ENCODE measurements at places on chromosomes 2 and 18.

DNA sequence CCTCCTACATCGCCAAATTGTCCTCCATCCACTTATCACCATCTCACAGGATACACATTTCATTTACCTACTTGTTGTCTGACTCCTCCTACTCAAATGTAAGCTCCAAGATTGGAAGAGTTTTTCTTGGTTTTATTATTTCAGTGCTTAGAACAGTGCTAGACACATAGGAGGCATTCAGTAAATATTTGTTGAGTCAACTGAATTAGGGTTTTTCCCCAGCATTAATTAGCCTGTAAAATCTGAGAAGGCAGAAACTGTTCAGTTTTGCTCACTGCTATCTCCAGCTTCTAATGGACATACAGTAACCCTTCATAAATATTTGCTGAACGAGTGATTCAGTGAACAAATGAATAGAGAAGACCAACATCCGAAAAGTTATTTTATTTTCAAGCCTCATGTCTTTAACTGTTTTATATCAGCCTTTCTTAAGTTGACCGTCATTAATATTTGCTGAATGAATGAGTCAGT lies 800 bp downstream of the TTC21B start:
- no peak for DNase-seq

GRCh38 chr2:198775737-198776136 lies 682.0 kb downstream of the SATB2 start:
- DNase-seq = no peak

DNA sequence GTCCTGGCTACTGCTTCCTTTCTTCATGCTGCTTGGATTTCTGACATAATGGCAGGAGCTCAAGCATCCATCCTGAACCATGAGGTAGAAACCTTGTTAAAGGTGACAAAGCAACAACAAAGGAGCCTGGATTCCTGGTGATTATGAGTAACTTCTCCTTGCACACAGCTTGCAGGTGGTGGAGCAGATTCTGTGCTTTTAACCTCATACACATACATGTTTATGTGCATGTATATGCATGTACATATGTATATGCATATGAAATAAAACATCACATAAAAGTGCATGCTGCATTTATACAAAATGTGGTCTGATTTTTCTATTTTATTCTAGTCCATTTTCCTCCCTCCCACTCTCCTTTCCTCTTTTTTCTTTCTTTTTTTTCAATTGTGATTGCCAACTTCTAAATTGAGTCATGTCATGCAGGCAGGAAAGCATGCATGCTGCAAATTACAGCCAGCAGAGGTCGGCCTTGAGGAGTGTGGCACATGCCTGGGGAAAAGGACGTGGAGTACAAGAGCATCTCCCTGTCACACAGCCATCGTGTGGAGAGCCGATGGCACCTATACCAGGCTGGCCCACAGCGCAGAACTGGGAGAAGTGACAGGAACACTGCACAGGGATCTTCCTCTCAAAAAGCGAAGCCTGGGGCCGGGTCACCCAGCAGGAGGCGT lies 17.9 kb downstream of the LCT start:
- DNase-seq = no peak

GRCh38 chr2:8229546-8229986 lies 452.3 kb upstream of the ID2 start:
- peak; percentile 11 for DNase-seq

GRCh38 chr2:10879624-10880585 lies 31.8 kb upstream of the KCNF1 start:
- no peak for DNase-seq

DNA sequence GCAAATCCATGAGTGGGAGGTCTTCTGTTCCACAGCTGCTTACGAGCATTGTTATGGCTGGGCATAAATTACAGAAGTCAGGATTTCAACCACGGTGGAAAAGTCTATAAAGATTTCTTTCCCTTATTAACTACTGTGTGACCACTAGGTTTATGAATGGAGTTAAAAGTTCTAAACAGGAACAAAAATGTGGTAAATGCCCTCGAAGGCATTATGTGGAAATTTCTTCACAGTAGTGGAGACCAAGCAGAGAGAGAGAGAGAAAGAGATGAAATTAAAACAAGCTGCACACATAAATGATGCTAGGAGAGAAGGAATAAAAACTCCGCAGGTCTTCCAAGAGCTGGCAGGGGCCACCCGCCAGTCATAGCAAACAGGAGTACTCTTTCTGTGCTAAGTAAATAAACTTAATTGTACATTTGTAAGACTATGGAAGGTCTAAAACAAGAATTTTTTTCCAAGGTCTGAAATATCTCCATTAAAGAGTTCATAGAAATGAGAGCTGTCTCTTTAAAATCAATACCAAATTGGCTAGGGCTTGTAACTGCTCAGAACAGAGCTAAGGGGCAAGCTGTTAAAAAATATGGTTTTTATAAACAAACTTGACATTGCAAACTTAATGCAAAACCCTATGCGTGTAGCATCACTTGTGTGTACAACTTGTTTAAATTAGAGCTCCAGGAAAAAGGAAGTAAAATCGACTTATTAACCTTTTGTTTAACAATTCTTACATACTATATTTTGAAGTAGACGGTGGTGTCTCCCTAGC lies 438.2 kb downstream of the MEIS1 start:
- no peak for DNase-seq

DNA sequence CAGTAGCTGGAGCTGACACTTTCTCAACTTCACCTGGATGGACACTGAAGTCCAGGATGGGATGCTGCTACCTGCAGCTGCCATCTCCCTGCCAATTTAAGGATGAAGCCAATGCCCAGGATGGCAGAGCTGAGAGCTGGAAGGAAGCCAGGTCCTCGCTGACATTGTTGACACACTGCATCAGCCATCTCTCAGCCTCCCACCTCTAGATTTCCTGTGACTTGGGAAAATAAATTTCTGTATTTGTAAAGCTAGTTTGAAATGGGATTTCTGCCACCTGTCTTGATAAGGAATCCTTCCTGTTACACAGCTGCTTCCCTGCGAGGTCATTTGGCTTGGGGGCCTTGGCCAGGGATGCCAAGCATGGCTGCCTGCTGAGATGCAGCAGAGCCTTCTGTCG lies 43.5 kb downstream of the KCTD1 start:
- no peak for DNase-seq

DNA sequence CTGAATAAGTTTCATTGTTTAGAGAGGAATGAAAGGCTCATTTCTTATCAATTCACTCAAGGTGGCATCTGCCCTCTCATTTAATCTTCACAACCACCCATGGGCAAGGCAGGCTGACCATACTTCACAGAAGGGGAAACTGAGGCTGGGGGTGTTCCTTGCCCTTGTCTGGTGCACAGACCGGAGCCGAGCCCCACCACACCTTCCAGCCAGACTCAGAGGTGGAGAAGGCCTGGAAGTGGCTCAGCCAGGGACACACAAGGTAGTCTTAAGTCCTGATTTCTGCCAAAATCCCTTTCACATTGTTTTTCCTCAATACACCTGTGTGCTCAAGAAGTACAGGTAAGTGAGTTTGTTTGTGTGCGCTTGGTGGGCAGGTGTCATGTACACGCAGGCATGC lies 111.9 kb upstream of the TEX51 start:
- no peak for DNase-seq

DNA sequence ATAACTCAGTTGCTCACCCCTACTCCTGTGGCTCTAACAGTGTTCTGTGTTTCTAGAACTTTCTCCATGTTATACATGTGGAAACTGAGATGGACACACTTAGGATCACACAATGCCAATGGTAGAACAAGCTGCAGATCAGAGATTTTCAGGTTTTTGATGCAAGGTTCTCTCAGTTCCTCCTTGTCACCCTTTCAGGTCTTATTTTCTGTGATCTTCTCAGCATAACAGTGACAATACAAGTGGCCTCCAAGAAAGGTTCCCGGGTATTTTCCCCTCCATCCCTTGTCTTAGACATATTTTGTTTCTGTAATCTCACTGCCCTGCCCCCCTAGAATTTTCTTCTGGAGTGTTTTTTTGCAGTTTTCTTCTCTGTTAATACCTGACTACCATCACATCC lies 6.2 kb upstream of the MGAT5 start:
- no peak for DNase-seq

DNA sequence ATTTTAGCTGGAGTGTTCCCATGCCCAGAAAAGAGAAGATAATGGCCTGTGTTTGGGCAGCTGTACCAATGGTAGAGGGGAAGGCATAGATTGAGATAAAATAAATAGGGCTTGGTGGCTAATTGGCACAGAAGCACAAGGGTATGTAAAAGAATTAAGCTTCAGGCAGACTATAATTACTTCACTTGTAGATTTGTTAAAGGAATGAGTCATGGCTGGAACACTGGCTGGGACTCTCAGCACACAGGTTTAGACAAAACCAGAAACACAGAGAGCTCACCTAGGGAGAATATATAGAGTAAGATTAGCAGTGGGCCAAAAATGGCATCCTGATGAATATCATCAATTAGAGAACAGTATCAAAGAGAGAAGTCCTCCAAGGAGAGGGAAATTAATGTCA lies 198.3 kb upstream of the FIGN start:
- DNase-seq = no peak

GRCh38 chr2:199756743-199757142 lies 94.2 kb downstream of the FTCDNL1 start:
- no peak for DNase-seq

DNA sequence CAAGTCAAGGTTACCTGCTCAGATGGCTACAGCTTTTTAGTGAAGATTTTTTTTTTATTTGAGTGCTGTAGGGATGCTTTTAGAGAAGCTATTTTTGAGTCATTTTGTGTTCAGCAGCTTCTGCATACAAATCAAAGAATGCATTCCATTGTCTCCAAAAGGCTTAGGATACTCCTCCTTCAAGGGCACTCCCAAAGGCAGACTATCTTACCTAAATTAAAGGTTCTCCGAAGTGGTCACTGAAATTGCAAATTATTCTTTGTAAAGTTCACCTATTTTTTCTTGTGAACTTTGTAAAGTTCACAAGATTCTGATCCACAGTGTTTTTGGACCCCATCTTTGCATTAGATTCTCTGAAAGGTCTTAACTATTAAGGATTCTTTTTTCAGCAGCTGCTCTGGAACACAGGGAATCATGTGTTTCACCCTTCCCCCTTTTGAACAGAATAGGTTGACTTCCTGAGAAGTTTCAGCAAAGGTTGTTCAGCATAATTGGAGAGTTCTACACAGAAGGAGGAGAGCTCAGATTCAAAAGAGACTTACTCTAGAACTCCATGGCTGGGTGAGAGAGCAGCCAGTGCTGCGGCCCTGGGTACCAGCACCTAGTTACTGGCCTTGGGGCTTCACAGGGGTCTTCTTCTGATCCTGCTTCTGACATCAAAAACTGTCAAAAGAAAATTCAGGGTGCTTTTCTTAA lies 14.5 kb downstream of the CLIP4 start:
- no peak for DNase-seq

DNA sequence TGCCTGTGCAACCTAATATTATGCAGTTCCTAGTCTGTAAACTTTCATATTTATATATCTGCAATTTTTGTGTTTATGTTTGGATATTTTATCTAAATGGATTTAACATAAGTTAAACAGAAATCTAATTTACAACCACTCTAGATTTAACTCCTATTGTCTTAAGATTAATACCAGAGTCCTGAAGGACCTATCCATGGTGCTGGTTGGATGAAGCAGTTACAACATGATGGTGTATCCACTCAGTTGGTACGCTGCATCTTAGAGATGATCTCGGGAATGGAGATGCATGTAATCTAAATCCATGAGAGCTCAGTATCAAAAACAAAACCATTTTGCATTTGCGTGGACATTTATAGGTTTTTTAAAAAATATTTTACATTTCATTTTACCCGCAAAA lies 745.9 kb upstream of the SLC8A1 start:
- DNase-seq = no peak

GRCh38 chr18:47932603-47933002 lies 2.1 kb upstream of the SMAD2 start:
- DNase-seq = no peak

GRCh38 chr2:86274918-86275275 lies 62.5 kb downstream of the REEP1 start:
- no peak for DNase-seq

DNA sequence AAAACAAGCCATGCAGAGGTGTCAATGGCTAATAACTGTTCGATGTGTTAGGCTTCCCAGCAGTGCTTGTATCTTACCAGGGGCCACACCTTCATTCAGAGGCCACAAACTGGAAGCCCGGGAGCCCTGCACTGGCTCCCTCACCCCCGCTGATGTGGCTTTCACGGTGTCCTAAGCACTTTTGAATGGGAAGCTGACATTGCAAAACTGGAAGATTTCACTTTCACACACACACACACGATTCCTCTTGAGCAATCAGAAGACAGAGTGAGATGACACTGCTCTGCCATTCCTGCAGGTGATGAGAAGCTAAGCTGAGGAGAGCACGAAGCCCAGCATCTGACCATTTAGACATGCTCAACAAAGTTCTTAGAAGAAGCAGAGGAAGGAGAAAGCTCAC lies 8.6 kb upstream of the ZNF407 start:
- no peak for DNase-seq

- no peak for DNase-seq
These were observed 158.6 kb downstream of the PIK3C3 start for GRCh38 chr18:42113529-42114191.

GRCh38 chr2:28305202-28305601 lies 87.5 kb upstream of the FOSL2 start:
- no peak for DNase-seq

DNA sequence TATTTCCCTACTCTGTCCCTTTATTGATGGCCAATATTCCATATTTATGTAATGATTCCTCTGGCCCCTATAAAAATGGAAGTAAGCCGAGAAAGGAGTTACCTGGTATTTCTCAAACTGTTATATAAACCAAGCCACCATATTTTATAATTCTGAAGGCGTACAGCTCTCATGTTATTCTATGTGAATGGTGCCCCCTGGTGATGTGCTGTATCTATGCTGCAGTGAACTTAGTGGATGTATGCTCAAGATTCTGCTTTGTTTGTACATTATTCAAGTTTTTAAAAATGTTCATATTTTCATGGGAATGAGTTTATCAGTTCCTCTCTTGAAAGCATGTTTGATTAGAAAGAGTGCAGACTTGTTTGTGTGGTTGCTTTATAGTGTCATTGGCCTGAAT lies 194.5 kb upstream of the LRRTM1 start:
- DNase-seq = no peak

GRCh38 chr2:46225150-46225625 lies 72.0 kb upstream of the EPAS1 start:
- no peak for DNase-seq

DNA sequence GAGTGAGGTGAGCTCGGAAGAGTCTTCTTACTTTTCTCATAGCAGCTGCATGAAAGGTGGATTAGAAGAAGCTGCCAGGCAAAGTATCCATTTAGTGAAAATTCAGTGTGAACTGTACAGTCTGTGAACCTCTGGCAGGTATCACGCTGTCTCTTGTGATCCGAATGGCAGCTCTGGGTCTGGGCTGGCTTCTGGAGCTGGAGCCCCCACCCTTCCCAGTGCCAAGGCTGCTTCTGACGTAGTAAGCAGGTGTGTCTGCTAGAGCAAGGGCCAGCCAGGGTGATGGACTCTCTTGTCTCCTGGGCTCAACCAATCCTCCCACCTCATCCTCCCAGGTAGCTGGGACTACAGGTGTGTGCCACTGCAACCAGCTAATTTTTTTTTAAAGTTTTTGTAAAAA lies 14.0 kb upstream of the NTSR2 start:
- no peak for DNase-seq

- DNase-seq = no peak
These were observed 28.3 kb downstream of the GATA6 start for GRCh38 chr18:22197668-22198067.

All from stimulated activated CD4-positive, alpha-beta T cell treated with anti-CD3 and anti-CD28 coated beads, Interleukin-15, amount 100 ng/mL, for 1 hour (primary cell).